ENCODE measurements at places on chromosomes 13 and 19.

GRCh38 chr13:50466456-50466855 is 377.0 kb downstream of the DLEU7 start:
- no peak overlapping the region for H3K4me3 ChIP-seq
- H3K4me1 ChIP-seq = peaks cover 17% of the 10 kb centered on the region
- no peaks in the 10 kb centered on the region for H3K27me3 ChIP-seq

DNA sequence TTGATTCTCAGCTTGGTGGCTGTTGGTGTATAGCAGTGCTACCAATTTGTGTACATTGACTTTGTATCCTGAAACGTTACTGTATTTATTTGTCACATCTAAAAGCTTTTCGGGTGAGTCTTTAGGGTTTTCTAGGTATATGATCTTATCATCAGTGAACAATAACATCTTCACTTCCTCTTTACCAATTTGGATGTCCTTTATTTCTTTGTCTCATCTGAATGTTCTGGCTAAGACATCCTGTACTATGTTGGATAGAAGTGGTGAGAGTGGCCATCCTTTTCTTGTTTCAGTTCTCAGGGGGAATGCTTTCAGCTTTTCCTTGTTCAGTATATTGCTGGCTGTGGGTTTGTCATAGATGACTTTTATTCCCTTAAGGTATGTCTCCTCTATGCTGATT is 6.0 kb upstream of the ZNF738 start:
- no peak for DNase-seq
- H3K36me3 ChIP-seq = no peaks in the 10 kb centered on the region
- H3K4me1 ChIP-seq = no peaks in the 10 kb centered on the region
- H3K27me3 ChIP-seq = no peaks in the 10 kb centered on the region

DNA sequence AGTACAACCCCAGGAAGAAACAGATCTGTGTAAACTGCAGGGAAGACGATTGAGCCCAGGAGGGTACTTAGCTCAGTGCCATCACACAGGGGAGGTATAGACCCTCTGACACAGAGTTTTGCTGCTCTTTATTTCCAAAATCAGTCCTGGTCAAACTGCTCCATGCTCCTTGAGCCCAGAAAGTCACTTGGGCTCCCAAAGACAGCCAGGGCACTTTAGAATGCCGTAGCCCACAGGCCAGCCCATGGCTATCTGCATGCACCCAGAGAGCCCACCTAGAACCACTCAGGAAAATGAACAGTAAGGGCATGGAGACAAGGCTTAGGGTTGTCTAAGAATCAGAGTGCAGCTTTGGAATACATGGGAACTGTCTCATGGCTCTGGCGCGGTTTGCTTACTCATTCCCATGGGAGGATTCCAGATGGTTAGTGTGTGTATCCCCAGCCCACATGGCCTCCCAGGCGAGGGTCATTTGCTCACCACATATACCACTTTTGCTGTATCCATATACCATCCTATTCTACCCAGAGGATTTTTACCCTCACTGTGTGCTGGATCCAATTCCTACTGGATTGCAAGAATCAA is 14.7 kb upstream of the PDCD5 start:
- no peak for DNase-seq
- no peaks in the 10 kb centered on the region for H3K4me1 ChIP-seq
- H3K27me3 ChIP-seq = no peaks in the 10 kb centered on the region
- H3K36me3 ChIP-seq = no peaks in the 10 kb centered on the region
- no peak overlapping the region for H3K27ac ChIP-seq

- H3K4me3 ChIP-seq = no peak overlapping the region
- H3K27me3 ChIP-seq = no peaks in the 10 kb centered on the region
- no peaks in the 10 kb centered on the region for H3K4me1 ChIP-seq
- no peak overlapping the region for H3K27ac ChIP-seq
These were observed 22.9 kb downstream of the TNFRSF19 start for GRCh38 chr13:23593148-23593547.

DNA sequence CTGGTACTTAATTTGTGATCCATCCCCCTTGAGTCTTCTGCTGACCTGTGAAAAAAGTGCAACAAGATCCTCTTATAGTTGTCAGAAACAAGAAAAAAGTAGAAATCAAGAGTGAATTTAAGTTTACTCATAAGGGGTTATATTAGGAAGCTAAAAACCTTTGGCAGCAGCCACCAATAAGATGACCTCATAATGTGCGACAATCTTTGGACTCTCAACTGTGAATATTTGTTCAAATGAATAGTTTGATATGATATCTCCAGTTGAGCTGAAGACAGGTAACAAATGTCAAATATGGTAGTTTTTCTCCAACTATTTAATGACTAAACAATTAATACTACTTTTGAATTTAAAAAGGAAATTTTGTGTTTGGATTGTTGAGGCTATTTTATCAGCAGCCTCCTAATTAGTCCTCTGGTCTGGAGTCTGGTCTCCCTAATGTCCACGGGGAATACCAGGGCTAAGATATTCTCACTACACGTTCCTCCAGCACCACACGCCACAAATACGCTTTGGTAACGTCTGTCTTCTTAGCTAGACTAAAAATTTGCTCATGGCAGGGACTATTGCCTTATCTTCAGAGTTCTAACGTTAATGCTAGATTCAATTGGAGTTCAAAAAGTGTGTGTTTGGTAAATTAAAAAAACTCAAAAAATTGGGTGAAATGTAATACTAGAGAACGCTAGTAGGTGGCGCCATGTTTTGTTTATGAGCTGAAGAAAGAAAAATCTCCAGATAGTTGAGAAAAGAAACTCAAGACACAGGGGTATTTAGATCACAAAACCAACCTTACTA is 51.0 kb upstream of the PDX1 start:
- H3K36me3 ChIP-seq = no peaks in the 10 kb centered on the region
- H3K4me3 ChIP-seq = no peak overlapping the region
- no peaks in the 10 kb centered on the region for H3K4me1 ChIP-seq

DNA sequence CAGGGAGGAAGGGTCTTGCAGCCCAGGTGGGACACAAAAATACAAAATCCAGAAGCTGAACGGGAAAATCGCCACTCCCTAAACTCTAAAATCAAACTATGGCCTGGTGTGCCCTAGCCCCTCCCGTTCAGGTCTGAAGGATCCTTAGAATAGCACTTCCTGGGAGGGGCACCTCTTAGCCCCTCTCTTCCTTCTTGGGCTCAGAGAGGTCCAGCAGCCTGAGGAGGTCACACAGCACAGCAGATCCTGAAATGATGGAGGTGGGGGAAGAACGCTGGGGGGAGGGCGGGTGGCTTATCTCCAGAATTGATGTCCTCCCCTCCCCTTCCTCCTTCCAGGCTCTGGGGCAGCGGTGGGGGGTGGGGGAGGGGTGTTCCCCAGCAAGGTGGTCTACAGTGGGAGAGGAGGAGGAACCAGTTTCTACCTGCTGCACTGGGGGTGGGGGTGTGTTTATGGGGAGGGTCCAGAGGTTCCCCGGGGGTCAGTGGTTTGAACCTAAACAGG is 1.9 kb downstream of the DIRAS1 start:
- H3K4me3 ChIP-seq = no peak overlapping the region
- no peaks in the 10 kb centered on the region for H3K36me3 ChIP-seq
- no peak overlapping the region for H3K27ac ChIP-seq
- peaks cover 19% of the 10 kb centered on the region for H3K27me3 ChIP-seq
- H3K4me1 ChIP-seq = no peaks in the 10 kb centered on the region

DNA sequence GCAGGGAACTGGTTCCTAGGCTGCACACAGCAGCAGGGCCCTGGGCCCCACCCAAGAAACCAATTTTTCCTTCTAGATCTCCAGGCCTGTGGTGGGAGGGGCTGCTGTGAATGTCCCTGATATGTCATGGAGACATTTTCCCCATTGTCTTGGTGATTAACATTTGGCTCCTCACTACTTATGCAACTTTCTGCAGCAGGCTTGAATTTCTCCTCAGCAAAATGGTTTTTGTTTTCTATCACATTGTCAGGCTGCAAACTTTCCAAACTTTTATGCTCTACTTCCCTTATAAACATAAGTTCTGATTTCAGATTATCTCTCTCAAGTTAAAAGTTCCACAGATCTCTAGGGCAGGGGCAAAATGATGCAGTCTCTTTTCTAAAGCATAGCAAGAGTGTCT is 310.2 kb upstream of the PCDH20 start:
- H3K4me3 ChIP-seq = no peak overlapping the region
- no peaks in the 10 kb centered on the region for H3K36me3 ChIP-seq
- H3K4me1 ChIP-seq = peaks cover 20% of the 10 kb centered on the region
- no peak for DNase-seq
- H3K27me3 ChIP-seq = no peaks in the 10 kb centered on the region

DNA sequence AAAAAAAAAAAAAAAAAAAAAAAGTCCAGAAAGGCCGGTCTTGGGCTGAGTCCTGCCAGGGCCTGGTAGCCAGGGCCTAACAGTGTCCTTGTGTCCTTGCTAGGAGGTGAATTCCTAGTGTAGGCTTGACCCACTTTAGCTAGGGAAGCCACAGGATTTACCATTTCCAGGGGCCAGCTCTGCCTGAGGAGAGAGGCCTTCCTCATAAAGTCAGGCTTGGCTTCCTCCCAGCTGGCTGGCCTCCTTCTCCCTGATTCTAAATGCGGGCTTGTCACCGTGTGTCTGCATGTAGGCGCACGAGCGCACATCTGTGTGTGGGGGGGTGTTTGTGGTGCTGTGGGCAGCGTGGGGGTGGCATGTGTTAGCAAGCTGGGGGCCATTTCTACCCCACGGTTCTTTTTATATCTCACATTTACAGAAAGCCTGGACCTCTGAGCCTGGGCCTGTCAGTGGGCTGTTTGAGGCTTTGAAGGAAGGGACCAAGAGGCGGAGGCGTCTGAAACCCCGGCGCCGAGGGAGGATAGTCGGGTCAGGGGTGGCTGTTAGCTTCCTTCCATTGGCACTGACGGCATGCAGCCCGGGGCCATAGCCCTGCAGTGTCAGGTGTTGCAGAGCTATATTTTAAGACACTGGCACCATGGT is 31.7 kb downstream of the IER2 start:
- peak overlapping the region; percentile 29 for H3K27ac ChIP-seq
- H3K4me3 ChIP-seq = no peak overlapping the region
- H3K27me3 ChIP-seq = no peaks in the 10 kb centered on the region
- DNase-seq = peak; percentile 81
- H3K36me3 ChIP-seq = no peaks in the 10 kb centered on the region

Measured in lung (tissue), 17 donors.